ENCODE measurements at places on chromosomes 7 and 10. TPM values are rescaled to one million over a fixed set of nuclear protein-coding genes. Genes with fewer than 3 reads are reported as not detected.

SRRM3 gene
- not detected for total RNA-seq

DNA sequence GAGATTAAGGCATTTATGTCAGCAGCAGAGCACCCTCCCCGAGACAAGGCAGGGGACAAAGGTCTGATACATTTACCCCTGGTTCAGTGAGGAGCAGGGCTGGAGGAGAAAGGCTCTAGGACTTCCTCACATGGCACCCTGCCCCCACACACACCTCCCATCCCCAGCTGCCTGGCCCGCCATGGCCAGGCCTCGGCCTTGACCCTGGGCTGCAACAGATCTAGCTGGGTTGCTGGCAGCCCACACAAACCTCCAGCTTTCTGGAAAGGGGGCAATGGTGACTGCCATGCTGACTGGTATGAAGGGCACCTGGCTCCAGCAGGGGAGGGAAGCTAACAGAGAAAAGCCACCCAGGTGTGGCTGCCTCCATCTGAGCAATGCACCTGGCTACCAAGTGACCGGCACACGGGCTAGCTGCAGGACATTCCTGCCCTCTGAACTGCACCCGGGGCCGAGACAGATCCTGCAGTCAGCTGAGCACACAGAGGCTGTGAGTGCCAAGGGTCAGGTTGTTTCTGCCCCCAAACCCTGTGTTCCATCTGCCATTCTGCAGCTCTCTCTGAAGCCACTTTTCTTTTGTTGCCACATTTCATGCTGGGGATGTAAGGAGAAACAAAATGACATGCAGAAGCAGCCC, 85.8 kb upstream of the LRRC18 start:
- DNase-seq: no peak

DNA sequence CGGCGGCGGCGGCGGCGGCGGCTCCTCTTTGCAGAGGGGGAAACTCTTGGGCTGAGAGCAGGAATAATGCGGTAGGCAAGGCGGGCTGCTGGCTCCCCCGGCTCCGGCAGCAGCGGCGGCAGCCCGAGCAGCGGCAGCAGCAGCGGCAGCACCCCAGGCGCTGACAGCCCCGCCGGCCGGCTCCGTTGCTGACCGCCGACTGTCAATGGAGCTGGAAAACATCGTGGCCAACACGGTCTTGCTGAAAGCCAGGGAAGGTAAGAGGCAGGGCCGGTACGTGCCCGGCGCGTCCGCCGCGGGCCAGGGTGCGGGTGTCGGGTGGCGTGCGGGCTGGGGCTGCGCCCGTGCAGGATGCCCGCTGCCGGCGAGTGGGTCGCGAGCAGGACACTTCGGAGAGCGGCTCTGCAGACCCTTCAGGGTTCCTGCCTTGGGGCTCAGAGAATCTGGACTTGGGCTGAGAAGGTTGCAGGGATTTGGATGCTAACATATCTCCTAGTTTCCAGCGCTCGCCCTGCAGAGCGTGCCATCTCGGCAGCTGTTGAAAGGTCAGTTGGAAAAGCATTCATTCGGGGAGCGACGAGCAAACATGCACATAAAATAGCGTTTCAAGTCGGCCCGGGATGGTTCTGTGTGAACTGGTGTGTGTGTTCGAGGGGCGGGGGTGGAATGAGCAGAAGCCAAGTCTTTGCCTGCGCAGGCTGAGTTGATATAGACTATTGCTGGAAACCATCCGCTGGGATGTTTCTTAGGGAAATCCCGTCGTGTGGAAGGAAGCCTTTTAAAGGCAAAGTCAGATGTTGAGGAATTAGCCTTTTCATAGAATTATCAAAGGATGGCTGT, 562 bp downstream of the GRK5 start:
- DNase-seq: peak; percentile 74

- DNase-seq: no peak
Observed at GRCh38 chr7:5194571-5194970, 4.5 kb downstream of the WIPI2 start.

- no peak for DNase-seq
Observed at GRCh38 chr7:1342090-1342640, 109.5 kb downstream of the UNCX start.

- peak; percentile 85 for DNase-seq
Observed at GRCh38 chr7:28093623-28094232, 86.9 kb downstream of the JAZF1 start.

DNA sequence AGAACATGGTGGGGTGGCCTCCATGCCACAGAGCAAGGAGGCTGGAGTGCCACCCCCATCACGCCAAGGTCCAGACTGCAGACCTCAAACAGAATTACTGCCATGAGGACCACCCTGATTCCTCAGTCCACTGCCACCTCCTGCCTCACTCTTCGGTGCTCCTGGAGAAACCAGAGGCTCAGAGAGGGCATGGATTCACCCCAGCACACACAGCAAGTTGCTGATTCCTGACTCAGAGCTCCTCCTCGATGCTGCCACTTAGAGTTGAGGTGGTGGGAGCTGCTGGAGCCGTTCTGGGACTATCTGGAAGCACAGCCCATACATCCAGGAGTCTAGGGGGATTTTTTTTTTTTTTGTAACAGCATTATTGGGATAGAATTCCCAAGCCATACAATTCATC, 22.0 kb upstream of the MYL10 start:
- no peak for DNase-seq

DNA sequence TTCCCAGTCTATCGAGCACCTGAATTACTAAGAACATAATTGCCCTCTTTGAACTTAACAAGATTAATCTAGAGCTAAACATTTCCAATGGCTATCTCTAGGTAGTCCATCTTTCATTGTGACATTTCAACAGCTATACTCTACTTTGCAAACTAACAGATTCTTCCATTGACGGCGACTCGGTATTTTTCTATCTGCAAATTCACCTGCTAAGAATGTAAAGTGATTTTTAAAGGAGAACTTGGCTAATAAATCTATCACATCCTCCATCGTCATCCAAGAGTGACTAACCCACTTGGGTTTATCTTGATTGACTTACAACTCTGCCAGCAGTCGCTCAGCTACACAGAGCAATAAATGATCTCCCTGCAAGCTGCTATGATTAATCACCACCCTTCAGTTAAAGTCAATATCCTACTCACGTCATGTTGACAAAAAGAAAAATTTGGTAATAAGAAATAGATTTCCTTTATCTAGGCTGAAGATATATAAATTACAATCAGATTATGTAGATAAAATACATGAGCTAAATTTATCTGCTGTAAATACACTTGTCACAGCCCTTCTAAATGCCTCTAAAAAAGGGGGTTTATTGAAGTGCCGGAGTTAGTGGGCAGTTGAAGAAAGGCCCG, 99.5 kb downstream of the SFMBT2 start:
- DNase-seq: no peak

DNA sequence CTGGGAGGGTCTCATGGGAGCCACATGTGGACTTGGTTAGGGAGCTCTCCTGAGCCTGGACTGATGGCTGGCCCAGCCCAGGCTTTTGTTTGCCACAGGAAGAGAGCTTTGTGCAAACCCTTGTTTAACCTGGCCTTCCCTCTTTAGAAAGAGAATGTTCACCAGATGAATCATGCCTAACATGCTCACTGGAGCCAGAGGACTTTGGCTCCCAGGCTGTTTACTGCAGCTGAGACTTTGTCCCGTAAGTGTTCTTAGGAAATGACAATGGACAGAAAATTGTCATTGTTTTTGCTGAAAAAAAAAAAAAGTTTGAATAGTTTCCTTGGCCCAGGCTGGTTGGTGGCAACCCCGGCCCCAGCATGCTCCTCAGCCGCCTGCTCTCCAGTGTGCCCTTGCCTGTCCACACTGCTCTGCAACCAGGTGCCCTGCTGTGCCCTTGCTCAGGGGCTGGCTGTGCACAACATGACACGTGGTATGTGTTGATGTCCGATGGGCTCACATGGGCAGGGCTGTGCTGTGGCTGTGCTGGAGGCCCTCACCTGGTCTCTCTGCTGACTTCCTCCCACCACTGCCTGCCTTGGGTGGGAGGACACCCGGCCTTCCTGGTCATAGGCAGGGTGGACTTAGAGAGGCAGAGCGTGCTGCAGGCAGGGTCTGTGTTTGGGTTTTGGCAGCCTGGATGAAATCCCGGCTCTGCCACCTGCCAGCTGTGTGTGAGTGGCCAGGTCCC, 215.3 kb upstream of the ZNF32 start:
- no peak for DNase-seq

LIPF gene
- total RNA-seq: not detected

- no peak for DNase-seq
Observed at GRCh38 chr10:32148864-32149251, 92.6 kb upstream of the KIF5B start.

GRCh38 chr10:59857049-59857448, 49.3 kb downstream of the CCDC6 start:
- DNase-seq: no peak

SNCG gene
- total RNA-seq: not detected

DNA sequence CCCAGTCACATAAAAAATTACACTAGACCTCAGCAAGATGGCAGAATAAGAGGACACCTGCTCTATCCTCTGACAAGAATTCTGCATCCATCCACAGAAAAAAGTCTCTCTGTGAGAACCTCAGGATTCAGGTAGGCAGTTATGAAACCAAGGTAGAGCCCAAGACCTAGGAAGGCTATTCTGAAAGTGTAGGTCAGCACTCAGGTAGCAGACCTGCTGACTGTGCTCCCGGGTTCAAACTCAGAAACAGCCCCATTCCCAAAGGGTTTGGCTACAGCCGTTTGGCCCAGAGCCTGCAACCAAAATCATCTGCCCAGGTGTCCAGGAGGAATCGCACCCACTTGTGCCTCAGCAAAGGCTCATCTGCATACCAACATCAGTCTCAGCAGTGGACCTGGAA, 37.7 kb downstream of the COA1 start:
- no peak for DNase-seq

CREB5 gene
- 1.2 TPM for total RNA-seq

- DNase-seq: no peak
Observed at GRCh38 chr7:1811850-1812508, 141.9 kb downstream of the ELFN1 start.
